Activated T-cell treated with anti-CD3 and anti-CD28 coated beads, Interleukin-2, amount 50 U/mL, for 1 hour (primary cell): ENCODE measurements at places on chromosomes 12 and 14.

GRCh38 chr14:21486640-21487087 lies 9.7 kb downstream of the TOX4 start:
- no peak for DNase-seq

- peak; percentile 27 for DNase-seq
These were observed 6.2 kb upstream of the PLEKHH1 start for GRCh38 chr14:67526676-67527459.

- DNase-seq, result peak; percentile 15
These were observed 1.9 kb upstream of the ARL6IP4 start for GRCh38 chr12:122978507-122978955.

DNA sequence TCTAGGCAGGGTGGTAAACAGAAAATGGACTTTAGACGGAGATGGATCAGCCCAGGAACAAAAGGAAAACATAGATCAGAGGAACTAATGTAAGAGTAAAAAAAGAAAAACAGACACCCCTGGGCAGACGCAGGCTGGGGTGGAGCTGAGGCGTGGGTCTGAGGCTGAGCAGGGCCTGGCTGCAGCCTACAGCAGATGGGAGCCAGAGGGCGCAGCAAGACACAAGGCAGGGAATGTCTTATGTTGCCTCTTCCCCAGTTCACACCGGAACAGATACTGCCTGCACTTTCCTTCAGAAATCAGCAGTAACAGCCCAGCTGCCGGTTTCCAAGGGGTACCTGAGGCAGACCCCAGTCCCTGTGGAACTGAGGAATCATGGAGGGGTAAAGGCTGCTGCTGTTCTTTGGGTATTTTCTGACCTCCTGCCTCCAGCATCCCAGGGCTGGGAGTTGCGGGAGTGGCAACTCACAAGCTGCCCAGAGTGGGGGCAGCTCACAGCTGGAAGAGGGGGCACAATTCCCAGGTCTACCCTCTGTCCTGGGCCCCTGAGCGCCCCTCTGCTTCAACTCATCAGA lies 9.8 kb downstream of the ZNF605 start:
- DNase-seq, result no peak

GRCh38 chr12:65496617-65497016 lies 218.1 kb downstream of the MSRB3 start:
- DNase-seq, result no peak

DNA sequence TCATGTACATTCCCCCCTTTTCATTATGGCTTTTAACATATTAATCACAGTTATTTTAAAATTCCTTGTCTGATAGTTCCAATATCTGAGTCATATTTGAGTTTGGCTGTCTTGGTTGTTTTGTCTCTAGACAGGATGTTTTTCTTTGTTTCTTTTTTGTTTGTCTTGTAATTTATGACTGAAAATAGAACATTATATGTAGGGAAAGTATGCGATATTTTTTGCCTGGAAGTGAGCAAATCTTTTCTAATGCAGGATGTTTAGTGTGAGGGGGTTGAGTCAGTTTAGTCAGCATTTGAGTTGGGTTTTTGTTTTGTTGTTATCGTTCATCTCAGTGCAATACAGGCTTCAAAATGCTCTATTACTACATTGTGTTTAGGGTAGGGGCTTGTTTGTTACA lies 239.7 kb downstream of the SNAPC1 start:
- DNase-seq, result no peak

DNA sequence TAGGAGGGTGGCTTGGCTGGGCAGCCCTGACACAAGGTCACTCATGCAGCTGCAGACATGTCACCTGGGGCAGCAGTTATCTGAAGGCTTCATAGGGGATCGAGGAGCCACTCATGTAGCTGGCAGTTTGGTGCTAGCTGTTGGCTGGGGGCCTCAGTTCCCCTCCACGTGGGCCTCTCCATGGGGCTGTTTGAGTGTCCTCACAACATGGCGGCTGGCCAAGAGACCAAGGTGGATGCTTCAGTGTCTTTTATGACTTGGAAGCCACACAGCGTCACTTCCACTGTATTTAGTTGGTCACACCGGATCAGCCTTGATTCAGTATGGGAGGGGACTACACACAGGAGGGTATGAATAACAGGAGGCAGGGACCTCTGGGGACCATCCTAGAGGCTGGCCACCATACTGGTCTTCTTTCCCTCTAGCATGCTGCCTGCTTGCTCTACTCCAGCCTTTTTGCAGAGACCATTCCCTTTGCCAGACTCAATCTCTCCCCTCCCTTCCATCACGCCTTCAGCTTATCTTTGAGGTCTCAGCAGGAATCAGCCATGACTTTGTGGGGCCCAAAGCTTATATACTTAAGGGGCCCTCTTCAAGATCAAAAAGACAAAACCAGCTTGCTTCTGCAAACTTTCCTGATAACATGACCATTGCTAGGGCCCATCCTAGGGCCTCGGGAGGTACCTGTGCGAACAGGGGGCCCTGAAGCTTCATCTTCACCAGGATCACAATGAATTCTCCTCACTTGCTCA lies 53.4 kb downstream of the RPH3A start:
- DNase-seq, result no peak

DNA sequence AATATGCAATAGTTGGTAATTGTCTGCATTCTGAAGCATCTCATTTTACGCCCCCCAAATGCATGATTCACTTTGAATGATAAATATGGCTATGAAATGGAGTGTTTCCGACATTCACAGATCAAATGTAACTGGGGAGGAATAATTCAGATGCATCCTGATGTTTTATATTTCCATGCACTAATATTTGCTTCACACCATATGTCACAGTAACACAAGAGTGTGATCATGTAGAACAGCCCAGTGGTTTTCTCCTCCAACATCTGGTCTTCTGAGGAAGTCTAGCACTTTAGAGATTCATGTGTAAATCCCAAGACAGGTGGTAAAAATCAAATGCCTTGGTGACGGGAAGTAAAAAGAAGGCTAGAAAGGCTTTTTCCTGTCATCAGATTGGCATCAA lies 273.1 kb downstream of the DIO2 start:
- DNase-seq, result no peak

DNA sequence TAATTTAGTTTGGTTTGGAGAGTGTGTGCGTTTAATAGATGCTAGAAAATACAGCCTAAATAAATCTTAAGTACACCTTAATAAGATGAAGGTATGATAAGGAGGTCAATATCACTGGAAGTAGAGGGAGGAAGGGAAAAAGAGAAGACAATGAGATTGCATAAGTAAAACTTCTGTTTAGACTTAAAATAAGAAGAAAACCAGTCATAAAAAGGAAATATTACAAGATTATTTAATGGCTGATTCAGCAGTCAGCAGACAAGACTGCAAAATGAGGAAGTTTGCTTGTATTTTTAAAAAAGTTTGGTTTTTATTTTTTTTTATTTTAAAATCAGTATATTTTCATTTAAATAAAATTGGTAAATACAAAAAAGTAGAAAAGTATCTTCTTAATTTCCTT lies 3.2 kb downstream of the SLC38A6 start:
- DNase-seq, result no peak
